ENCODE measurements at places on chromosomes 2 and 18. TPM values are rescaled to one million over a fixed set of nuclear protein-coding genes. Genes with fewer than 3 reads are reported as not detected.
A peak's percentile ranks its signal among the peaks of the same experiment; 100 is the strongest.

DNA sequence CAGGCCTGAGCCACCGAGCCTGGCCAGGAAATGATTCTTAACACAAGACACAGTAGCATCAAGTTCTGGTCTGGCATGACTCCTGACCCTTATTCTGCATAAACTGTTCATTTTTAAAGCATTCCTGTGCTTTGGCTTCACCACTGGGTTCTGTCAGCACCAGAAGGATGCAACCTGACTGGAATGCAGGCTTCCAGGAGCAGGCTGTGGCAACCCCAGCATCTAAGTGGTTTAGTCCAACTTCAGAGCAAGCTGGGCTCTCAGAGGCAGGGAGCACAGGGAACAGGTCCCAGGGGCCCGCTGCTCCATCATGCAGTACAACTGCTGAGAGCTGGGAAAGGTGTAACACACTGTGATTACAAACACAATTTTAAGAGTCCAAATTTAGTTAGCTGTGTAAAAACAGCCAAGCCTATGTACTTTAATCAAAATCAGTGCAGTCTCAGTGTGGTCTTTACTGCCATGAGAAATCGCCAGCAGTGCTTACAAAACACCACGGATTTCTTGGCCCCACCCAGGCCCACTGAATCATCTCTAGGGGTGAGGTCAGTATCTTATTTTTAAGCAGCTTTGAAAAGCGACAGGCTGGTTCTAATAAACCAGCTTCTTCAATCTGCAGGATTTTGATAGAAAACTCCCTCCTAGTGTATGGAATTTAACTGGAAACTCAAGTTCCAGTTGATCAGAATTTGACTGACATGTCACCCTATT is 44.4 kb upstream of the TMEM182 start:
- no peak for DNase-seq

- no peak for DNase-seq
Observed at GRCh38 chr18:46222710-46223360, 118.7 kb downstream of the HAUS1 start.

GRCh38 chr18:34857320-34857719 is 147.2 kb downstream of the DTNA start:
- DNase-seq: no peak

- DNase-seq: no peak
Observed at GRCh38 chr2:134527381-134527780, 191.4 kb downstream of the TMEM163 start.

DNA sequence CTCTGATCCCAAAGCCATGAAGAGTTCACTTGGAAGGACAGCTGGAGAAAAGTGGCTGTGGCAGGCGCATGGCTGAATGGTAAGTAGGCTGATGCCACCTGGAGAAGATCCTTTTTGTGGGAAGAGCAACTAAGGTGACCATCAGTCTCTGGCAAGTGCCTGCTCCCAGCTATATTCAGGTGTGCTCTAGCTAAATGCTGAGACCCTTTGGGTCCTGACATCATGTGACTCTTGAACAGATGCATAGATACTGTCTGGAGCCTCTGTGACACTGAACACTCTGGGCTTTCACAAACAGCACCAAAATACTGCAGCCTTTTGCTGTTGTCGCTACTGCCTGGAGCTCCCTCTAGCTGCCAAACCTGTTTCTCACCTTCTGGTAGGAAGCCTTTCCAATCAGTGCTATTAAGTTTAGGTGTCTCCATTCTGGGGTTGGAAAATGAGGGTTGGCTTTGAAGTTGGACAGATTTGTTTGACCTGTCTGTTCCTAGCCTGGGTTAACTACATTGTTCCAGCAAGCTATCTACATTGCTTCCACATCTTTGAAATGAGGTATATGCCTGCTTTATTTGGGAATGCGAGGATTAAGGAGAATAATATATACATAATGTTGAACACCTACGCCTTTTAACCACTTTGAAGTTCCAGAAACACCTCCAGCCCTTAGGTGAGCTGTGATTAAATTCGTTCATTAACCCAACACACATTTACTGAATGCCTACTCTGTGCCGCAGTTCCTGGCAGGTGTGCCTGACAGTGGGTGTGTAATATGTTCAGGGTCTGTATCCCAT is 3.1 kb downstream of the EGR4 start:
- no peak for DNase-seq

GRCh38 chr18:75854174-75854573 is 426.7 kb upstream of the SMIM21 start:
- DNase-seq: no peak

DNA sequence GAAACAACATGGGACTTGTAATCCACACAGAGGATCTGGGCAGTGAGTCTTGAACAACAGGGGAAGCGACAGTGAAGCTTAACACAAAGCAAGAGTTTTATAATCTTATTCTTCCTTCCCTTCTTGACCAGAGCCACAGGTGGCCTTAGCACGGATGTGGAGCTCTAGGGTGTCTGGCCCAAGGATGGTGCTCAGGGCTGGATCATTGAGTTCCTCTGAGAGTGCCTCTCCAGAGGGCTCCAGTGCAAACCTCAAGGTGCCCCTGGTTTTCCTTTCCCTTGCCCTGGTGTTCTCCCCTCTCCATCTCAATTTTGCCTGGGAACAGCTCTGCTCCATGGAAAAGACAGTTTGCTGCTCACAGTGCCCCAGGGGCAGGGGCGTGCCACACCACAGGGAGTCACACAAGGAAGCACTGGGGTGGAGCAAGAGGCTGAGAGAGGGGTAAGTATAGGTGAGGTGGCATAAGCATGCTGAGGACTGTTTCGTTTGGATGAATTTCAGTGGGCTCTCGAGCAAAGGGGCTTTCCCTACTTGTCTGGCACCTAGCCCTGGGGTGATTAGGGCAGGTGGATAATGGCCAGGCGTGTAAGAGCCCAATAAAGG is 88.6 kb upstream of the B3GNT7 start:
- no peak for DNase-seq

DNA sequence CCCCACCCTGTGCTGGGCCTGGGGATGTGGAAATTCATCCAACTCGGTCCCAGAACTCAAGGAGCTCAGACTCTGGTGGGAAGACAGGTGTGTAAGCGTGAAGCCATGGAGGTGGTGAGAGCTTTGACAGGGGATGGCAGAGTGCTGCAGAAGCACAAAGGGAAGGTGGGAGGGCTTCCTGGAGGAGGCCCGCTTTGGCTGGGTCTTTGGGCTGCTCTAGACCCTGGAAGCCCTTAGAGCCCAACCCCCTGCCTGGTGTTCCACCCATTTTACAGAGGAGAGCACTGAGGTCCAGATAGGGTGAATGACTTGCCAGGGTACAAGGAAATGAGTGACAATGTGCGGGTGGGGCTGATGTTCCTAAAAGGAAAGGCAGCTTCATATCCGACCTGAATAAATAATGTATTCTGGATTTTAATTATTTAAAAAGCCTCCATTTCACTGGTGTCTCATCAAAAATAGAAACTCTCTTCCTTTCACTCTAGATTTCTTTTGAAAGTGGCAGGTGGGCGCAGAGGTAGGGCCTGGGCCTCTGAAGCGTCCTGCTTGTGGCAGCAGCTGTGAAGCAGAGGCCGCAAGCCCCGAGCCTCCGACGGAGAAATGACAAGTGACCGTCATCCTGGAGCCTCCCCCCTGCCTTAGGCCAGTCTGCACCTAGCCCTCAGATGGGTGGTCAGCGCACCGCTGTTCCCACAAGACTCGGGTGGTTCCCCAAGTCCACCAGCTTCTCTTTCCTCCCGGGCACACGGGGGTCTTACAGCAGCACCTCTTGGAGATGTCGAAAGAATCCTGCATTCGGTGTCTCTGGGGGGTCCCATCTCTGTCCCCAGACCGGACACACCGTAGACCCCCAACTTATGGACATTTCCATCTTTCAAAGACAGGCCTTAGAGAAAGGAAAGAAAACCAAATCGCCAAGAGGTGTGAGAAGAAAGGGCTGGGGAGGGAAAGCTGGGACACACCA is 71.0 kb upstream of the TAF1B start:
- no peak for DNase-seq

DNA sequence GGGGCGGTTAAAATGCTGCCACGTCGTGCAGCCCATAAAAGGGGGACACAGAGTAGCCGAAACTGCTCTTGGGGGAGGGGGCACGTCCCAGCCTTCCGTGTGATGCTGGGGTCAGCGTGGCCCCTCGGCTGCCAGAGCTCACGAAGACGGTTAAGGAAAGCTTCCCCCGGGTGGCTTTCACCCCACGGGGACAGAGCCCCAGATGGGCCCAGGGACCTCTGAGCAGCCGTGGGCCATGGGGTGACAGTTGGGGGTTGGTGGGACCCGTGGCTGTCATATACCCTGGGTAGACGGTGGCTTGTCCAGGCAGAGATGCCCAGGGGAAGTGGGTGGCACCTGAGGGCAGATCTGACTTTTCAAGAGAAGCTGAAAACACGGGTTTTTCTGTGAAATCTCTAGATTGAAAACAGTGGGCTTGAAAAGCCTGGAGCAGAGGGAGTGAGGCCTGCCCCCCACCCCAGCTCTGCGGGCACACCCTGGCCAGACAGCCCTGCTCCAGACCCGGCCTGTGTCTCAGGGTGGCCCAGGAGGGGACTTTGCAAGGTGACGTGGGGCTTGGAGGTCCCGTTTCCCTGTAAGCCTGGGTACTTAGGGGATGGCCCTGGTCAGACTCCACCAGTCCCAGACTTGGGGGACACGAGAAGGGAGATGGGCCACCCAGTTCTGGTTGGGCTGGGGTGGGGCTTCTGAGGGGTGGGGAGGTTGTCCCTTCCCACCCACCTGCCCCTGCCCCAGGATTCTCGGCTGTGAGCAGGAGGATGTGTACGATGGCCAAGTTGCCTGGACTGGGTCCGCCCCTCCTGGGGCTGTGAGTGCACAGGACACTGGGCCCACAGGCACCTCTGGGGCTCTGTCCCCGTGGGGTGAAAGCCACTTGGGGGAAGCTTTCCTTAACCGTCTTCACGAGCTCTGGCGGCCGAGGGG is 652 bp downstream of the NEU4 start:
- DNase-seq: no peak

- no peak for DNase-seq
Observed at GRCh38 chr2:218293715-218294429, 1.6 kb upstream of the TMBIM1 start.

DNA sequence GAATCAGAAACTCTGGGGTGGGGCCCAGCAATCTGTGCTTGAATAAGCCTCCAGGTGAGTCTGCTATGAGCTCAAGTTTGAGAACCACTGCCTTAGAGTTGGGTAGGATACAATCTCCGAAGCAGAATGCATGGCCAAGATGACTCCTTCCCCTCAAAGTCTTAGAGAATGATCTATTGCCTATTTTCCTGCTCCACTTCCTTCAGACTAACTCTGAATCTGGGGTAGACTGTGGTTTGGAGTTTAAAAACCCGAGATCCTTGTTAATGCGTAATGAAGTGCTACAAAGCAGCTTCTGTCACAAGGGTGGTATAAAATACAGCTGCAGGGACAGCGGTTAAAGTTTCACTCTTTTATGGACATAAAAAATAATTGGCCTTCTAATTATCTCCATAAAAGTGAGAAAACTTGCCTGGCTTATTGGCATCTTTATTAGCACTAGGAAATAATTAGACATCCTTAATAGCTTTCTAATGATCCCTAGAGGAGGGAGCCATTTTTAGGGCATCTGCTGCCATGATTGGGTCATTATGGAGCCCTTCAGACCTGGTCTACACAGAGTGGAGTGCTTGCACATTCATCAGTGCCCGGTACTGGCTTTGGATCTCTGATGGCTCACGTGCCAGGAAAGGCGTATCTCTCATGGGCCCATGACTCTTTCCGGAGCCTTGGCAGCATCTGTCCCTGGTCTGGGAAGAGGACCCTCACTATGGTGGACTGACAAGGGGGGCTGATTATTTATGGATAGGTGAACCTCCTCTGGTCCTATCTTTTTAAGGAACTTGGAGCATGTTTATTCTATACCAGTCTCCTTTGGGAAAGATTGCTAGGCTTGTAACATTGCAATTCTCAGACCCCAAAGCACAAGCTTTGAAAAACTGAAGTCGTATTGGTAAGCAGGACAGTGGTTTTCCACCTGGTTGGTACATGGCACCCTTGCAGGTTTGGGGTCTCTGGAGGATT is 28.2 kb downstream of the SIX2 start:
- DNase-seq: no peak

- DNase-seq: no peak
Observed at GRCh38 chr2:108855194-108855593, 68.6 kb downstream of the CCDC138 start.

- DNase-seq: peak; percentile 26
Observed at GRCh38 chr18:26865557-26865956, at the start of gene AQP4. Gene AQP4, minus strand, starts transcription at chr18:26865707. Its CDS starts 18 bp downstream, at chr18:26865689.

GRCh38 chr2:95053543-95053942 is 28.0 kb downstream of the MAL start:
- no peak for DNase-seq

DNA sequence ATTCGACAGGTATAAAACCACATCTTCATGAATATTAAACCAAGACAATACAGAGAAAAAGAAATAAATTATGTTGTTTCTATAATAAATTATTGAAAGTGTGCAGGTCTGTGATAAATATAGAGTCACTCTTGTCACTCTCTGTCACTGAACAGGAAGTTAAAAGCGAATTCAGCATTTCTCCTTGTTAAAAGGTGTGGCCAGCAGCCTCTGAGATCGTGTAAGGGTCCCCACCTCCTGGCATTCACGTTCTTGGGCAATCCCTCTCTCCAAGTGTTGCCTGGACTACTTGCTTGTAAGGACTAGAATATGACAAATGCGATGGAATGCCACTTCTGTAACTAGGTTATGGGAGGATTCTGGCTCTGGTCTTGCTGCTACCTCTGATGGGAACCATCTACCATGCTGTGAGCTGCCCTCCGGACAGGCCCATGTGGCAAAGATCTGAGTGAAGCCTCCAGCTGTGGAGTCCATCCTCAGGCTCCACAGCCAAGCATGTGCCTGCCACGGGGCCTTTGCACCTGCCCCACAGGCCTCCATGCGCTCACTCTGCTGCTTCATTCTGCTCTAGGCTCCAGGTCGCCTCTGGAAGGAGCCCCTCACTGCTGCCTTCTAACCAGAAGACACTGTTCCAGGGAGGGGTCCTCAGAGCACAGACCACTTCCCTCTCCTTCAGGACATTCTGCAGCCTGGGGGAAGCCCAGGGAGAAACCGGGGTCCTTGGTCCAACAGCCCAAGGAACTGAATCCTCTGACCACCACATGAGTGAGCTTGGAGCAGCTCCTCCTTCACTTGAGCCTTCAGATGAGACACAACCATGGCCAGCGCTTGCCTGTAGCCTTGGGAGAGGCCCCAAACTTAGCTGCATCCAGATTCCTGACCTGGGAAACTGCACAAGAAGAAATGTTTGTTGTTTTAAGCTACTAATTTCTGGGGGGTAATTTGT is 202.9 kb upstream of the HDAC4 start:
- DNase-seq: no peak

DNA sequence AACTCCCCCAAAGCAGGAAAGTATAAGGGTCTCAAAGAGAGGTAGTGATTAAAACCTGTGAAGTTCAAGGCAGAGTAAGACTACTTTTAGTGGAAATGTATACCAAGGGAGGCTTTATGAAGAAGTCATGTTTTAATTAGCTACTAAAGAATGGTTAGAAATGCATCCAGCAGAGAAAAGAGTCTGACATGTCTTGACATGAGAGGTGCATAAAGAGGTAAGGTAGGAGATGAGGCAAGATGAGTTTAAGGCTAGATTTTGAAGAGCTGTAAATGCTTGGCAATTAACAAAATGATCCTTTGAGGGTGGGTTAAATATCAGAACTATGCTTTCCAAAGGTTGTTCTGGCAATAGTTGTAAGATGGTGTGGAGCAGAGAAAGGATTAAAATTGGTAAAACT is 88.7 kb upstream of the WDSUB1 start:
- DNase-seq: no peak

CNNM3 gene
- 8.3 TPM for polyA plus RNA-seq

CERS6 gene
- polyA plus RNA-seq: 22.6 TPM

PRPF40A gene
- 13.3 TPM for polyA plus RNA-seq

CFAP53 gene
- polyA plus RNA-seq: 0.09 TPM

TUBA3E gene
- 286 TPM for polyA plus RNA-seq

RDH14 gene
- polyA plus RNA-seq: 35.0 TPM

PROKR1 gene
- polyA plus RNA-seq: not detected

G6PC2 gene
- not detected for polyA plus RNA-seq

ITGB6 gene
- 0.73 TPM for polyA plus RNA-seq

NAT8 gene
- polyA plus RNA-seq: not detected

L3MBTL4 gene
- polyA plus RNA-seq: 0.54 TPM

PREPL gene
- polyA plus RNA-seq: 8.5 TPM

All from heart right ventricle (tissue), 16 donors.